ENCODE measurements at places on chromosomes 3 and 15.

GRCh38 chr3:112138219-112138969 lies 5.3 kb upstream of the GCSAM start:
- no peak for DNase-seq

DNA sequence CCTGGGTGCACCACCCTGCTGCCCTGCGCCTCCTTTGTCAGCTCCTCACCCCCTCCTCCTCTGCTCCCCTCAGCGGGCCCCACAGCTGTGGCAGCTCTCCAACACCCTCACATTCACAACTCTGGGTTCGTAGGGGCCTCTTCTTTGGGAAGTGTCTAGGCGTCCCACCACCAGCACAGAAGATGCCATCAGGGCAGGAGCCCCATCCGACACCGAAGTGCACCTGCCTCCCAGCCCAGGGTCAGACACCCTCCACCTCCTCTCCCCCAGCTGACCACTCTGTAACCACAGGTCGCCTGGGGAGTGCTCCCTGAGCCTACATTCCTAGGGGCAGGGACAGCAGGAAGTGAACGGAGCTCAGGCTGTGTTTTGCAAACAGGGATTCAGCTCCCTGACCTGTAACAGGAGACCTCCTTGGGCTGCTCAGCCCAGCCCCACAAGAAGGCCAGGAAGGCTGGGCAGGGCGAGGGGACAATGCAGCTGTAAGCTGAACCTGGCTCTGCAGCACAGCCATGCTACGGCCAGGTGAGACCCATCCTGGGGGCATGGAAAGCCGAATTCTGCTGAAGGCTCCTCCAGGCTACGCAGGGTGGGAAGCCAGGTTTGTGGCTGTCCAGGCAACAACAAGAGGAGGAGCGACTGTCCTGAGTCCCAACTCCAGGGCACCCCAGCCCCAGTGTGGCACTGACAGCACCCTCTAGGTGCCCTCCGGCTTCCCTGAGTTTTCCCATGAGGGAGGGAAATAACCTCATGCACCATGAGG lies 269.0 kb downstream of the GOLGA6L6 start:
- DNase-seq, result no peak

DNA sequence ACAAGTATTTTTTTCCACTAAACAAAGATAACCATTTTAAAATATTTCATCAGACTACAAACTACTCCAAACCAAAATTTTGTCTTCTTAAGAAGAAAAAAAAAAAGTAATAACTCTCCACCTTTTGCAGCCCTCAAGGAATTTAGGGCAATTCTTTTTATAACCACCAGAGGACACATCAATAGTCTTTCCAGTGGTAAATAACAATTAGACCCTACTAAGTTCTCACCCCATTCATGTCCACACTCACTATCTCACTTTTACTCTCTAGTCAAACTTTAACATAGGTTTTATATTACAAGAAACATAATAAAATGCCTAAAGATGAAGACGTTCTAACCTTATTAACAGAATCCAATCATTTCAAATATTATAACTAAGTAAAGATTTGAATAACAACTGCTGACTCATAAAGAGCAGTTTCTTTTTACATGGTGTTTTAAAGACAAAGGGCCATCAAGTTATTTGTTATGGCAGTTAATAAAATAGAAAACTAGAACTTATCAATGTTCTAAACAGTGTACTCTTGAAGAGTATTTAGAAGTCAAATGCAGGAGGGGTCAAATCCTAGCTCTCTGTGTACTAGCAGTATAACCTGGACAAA lies 33.0 kb downstream of the CCDC39 start:
- no peak for DNase-seq

DNA sequence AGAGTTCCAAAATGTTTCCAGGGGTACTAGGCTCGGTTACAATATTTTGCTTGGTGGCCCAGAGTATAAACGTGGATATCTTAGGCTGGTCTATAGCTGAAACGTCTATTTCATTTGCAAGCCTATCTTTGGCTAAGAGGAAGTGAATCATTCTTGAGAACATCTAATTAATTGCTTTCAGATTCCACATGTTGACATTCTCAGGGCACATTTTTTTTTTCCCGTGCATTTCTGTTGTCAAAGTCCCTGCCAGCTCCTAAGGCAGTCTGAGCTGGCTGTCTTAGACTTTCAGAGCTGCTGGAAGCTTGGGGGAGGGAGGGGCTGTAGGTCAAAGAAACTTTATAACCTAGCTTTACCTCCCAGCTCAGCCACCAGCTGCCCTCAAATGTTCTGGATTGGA lies 23.2 kb upstream of the LAMP3 start:
- DNase-seq, result no peak

DNA sequence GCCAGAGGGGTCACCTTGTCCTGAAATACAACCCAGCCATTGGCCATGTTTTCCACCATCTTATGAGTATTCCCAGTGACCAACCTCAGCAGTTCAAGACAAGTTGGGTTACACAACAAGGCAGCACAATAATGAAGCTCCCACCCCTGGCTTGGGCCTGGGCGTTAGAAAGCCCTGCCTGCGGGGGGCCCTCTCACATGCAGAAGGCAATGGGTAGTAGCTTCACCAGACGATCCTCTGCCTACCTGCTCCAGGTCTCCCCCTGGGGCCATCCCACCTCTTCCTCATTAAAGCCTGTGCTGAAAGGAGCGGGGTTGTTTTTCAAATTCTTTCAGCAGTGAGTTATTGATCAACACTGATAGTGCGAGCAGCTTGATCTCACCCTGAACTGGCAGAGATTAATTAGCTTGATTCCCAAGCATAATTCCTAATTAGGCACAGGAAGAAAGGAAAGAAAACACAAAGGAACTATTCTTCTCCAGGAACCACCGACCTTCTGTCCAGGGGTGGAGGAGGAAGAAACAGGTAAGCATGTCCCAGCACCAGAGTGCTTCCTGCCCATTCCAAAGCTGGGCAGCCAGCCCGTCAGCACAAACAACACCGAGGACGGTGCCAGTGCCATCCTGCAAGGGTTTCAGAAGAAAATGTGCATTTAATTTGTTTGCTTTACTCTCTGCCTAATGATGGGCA lies 79.7 kb upstream of the CGNL1 start:
- no peak for DNase-seq

DNA sequence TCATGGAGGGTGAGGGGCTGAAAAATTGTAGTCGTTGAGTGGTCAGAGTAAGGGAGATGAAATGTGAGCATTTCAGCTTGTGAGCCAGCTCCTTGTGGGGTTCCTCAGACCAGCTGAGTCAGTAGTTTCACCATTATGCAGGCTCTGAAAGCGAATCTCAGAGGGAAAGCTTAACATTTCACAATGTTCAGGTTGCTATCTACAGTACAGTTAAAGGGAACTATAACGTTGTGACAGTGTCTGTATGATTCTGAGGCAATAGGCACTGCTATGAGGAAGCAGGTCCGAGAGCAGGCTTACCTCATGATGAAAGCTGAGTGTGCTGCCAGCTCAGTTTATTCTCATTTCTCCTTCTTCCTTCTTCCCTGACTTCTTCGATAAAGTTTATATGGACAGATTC lies 469.6 kb downstream of the EDEM1 start:
- no peak for DNase-seq

GRCh38 chr3:142706321-142707127 lies 17.3 kb upstream of the TRPC1 start:
- DNase-seq, result no peak
